ENCODE measurements at places on chromosomes 3 and 15. TPM values are rescaled to one million over a fixed set of nuclear protein-coding genes. Genes with fewer than 3 reads are reported as not detected.
A peak's percentile ranks its signal among the peaks of the same experiment; 100 is the strongest.

- H3K27me3 ChIP-seq, result no peaks in the 10 kb centered on the region
- H3K4me1 ChIP-seq, result no peaks in the 10 kb centered on the region
- no peaks in the 10 kb centered on the region for H3K36me3 ChIP-seq
- no peak overlapping the region for H3K4me3 ChIP-seq
- DNase-seq, result no peak
Observed at GRCh38 chr3:83477563-83477962, 1481.2 kb upstream of the CADM2 start.

DNA sequence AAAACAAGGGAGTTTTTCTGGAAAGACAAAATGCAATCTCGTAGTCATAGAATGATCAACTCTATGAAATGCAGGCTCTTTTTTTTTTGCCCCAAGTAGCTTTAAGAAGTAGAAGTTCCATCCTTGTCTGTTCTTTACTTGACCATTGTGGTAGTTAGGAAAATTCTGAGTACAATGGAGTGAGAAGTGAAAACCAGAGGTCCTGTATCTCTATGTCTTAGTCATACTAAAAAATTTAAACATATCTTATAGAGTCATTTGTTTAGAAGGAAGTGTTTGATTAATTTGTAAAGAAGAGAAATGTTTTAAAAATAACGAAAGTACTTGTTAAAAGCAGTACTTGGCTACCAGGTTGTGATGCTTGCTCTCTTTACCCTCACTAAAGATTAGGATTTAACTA is 52.4 kb downstream of the PRKCI start:
- no peaks in the 10 kb centered on the region for H3K27me3 ChIP-seq
- peaks cover 24% of the 10 kb centered on the region for H3K4me1 ChIP-seq
- no peak overlapping the region for H3K27ac ChIP-seq
- no peak overlapping the region for H3K4me3 ChIP-seq
- H3K36me3 ChIP-seq, result peaks cover 39% of the 10 kb centered on the region

- no peak overlapping the region for H3K4me3 ChIP-seq
- no peaks in the 10 kb centered on the region for H3K4me1 ChIP-seq
- H3K36me3 ChIP-seq, result no peaks in the 10 kb centered on the region
- DNase-seq, result no peak
- H3K27ac ChIP-seq, result no peak overlapping the region
Observed at GRCh38 chr3:3307491-3307890, 128.0 kb upstream of the CRBN start.

GRCh38 chr15:101022306-101022705 is 103.1 kb downstream of the LRRK1 start:
- H3K36me3 ChIP-seq, result no peaks in the 10 kb centered on the region
- peak; percentile 26 for DNase-seq
- H3K27me3 ChIP-seq, result peaks cover 2% of the 10 kb centered on the region
- no peaks in the 10 kb centered on the region for H3K4me1 ChIP-seq

- no peak overlapping the region for H3K27ac ChIP-seq
- no peak for DNase-seq
- H3K36me3 ChIP-seq, result no peaks in the 10 kb centered on the region
- no peak overlapping the region for H3K4me3 ChIP-seq
Observed at GRCh38 chr3:174775603-174776002, 83.5 kb upstream of the NAALADL2 start.

DNA sequence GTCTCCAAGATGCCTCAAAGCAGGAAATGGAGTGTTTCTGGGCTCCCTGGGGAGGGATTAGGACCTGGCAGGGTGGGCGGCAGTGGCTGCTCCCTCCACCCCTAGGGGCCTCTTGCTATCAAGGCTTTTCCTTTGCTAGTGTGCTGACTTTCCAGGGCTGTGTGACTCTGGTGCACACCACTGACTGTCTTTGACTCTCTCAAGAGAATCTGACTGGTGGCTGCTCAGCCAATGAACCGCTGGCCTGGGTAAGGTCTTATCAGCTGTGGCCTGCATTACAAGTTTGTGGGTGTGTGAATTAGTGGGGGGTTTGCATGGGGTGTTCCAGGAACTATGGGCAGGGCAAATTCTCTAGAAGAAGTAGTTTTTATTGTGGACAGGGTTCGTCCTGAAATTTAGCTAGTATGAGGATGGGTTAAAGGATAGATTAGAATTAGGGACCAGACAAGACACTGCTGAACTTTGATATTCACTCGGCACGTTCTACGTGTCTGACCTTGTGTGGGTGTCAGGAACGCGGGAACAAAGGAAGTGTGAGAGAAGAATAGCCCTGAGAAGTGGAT is 29.5 kb downstream of the SIAH2 start:
- H3K27ac ChIP-seq, result no peak overlapping the region
- H3K36me3 ChIP-seq, result peaks cover 3% of the 10 kb centered on the region
- H3K4me3 ChIP-seq, result no peak overlapping the region
- H3K4me1 ChIP-seq, result peaks cover 18% of the 10 kb centered on the region

- H3K4me3 ChIP-seq, result no peak overlapping the region
- peaks cover 34% of the 10 kb centered on the region for H3K27me3 ChIP-seq
- no peak overlapping the region for H3K27ac ChIP-seq
- no peaks in the 10 kb centered on the region for H3K4me1 ChIP-seq
- H3K36me3 ChIP-seq, result no peaks in the 10 kb centered on the region
Observed at GRCh38 chr3:120370463-120370862, 21.3 kb upstream of the LRRC58 start.

GRCh38 chr3:57001356-57001755 is 59.1 kb upstream of the SPATA12 start:
- H3K36me3 ChIP-seq, result no peaks in the 10 kb centered on the region
- DNase-seq, result no peak
- no peaks in the 10 kb centered on the region for H3K4me1 ChIP-seq
- no peak overlapping the region for H3K4me3 ChIP-seq

DNA sequence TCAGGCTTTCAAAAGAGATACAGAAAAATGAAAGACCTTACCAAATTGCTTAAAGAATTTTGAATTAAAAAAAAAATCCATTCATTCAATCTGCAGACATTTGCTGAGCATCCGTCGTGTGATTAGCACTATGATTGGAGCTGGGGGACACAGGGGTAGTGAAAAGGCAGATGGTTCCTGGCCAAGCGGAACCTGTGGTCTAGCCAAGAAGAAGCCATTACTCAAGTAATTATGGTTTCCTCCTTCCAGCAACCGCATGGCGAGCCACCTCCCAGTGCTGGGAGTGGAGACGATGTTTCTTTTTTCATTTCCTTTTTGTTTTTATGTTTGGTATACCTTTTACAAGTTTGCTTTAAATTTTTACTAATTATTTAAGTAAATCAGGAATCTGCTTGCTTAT is 140.2 kb downstream of the CACNA2D3 start:
- no peak overlapping the region for H3K4me3 ChIP-seq
- DNase-seq, result no peak
- no peak overlapping the region for H3K27ac ChIP-seq
- no peaks in the 10 kb centered on the region for H3K36me3 ChIP-seq
- H3K27me3 ChIP-seq, result no peaks in the 10 kb centered on the region

DNA sequence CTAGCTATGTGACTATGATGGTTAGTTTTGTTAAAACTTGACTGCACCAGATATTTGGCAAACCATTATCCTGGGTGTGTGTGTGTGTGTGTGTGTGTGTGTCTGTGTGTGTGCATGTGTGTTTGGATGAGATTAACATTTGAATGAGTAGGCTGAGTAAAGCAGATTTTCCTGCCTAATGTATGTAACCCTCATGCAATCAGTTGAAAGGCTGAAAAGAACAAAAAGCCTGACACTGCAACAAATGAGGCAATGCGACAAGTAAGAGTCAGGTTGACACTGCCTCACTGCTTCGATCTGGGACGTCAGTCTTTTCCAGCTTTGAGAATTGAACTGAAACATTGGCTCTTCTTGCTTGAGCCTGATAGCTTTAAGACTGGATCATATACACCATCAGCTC is 643.0 kb downstream of the NAALADL2 start:
- DNase-seq, result no peak
- H3K27ac ChIP-seq, result no peak overlapping the region
- no peaks in the 10 kb centered on the region for H3K4me1 ChIP-seq

DNA sequence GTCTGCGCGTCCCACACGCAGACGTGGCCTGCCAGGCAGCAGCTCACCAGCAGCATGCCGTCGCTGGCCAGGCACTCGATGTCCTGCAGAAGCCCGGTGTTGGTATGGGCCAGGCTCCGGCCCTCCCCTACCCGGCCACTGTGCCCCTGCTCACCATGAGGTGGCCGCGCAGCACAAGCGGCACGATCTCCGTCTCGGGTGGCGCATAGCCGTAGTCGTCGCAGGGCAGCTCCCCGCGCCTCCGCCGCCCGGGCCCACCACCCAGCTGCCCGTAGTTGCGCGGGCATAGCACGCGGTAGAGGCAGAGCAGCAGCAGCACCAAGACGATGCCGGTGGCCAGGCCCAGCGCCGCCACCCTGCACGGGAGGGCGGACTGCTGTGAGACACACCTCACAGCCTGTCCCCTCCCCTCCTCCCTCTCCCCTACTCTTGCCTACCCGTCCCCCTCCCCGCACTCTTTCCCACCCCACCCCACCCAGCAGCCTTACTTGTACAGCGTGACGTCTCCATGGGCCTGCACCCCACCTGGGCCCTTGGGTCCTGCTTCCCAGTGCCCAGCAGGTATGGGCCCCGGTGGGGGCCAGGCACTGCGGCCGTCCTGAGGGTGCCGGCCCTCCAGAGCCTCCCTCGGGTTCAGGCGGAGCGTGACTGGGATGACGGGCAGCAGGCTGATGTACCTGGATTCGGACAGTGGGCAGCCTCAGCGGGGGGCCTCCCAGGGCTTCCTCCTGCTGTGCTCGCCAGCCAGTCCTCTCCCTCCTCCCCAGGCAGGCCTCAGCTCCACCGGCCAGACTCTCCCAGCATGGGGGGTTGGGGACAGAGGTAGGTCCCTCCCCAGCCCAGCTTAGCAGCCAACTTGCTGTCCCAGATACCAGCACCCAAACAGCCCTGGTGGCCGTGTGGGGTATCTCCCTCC is 37.6 kb downstream of the PTPN23 start:
- peaks cover 9% of the 10 kb centered on the region for H3K36me3 ChIP-seq
- H3K27ac ChIP-seq, result no peak overlapping the region
- no peak for DNase-seq
- H3K27me3 ChIP-seq, result no peaks in the 10 kb centered on the region

DNA sequence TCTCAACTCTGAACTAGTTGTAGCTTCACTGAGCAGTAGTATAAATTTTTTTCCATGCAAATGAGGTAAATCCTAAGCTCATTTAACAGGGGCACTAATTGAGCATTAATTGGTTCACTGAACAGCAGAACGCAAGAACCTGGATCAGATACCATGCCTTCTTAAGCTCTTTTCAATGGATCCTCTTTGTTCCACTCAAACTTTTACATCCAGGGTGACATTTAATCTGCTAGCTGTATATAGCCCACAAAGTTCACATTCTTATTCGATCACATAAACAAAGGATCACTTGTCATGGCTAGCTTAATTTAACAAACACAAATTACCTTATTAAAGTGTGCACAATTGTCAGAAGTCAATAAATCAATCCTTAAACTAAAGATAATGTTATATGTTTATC is 281.6 kb downstream of the CNTN6 start:
- H3K4me3 ChIP-seq, result no peak overlapping the region
- H3K36me3 ChIP-seq, result no peaks in the 10 kb centered on the region
- no peak overlapping the region for H3K27ac ChIP-seq
- H3K4me1 ChIP-seq, result no peaks in the 10 kb centered on the region
- DNase-seq, result no peak

- DNase-seq, result peak; percentile 77
- peaks cover 1% of the 10 kb centered on the region for H3K4me1 ChIP-seq
- no peak overlapping the region for H3K4me3 ChIP-seq
- H3K27me3 ChIP-seq, result peaks cover 29% of the 10 kb centered on the region
Observed at GRCh38 chr15:42133886-42134502, 22.4 kb downstream of the PLA2G4F start.

DNA sequence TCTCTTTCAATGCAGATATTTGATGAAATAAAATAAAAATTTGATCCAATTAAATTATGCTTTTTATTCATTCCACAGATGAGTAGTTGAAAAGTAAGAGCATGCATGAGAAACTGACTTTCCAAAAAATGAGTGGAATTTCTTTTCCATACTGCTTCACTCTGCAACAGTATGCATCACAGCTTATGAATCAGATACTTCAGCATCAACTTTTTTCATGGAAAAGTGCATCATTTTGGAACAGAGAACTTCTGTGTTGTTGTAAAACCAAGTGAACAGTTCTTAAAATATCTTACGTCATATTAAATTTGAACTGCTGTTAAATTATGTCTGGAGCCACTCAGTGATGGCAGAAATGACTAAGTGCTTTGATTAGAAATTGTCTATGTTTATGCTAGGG is 16.7 kb upstream of the SLC7A14 start:
- H3K4me3 ChIP-seq, result no peak overlapping the region
- DNase-seq, result no peak
- no peaks in the 10 kb centered on the region for H3K4me1 ChIP-seq

GRCh38 chr3:73411993-73412392 is 212.7 kb downstream of the PDZRN3 start:
- H3K36me3 ChIP-seq, result no peaks in the 10 kb centered on the region
- no peak for DNase-seq
- no peaks in the 10 kb centered on the region for H3K4me1 ChIP-seq
- H3K27me3 ChIP-seq, result no peaks in the 10 kb centered on the region
- H3K27ac ChIP-seq, result no peak overlapping the region

VPS8 gene
- total RNA-seq, result 43.2 TPM

CELSR3 gene
- 24.0 TPM for total RNA-seq

OR4F6 gene
- total RNA-seq, result not detected

DAZL gene
- 0.07 TPM for total RNA-seq

PLXNB1 gene
- total RNA-seq, result 1.8 TPM
